ENCODE measurements at places on chromosomes 12 and 14.

- DNase-seq: no peak
Observed at GRCh38 chr12:30753751-30754382, 884 bp downstream of the CAPRIN2 start.

- no peak for DNase-seq
Observed at GRCh38 chr12:108447168-108447832, 67.8 kb upstream of the FICD start.

DNA sequence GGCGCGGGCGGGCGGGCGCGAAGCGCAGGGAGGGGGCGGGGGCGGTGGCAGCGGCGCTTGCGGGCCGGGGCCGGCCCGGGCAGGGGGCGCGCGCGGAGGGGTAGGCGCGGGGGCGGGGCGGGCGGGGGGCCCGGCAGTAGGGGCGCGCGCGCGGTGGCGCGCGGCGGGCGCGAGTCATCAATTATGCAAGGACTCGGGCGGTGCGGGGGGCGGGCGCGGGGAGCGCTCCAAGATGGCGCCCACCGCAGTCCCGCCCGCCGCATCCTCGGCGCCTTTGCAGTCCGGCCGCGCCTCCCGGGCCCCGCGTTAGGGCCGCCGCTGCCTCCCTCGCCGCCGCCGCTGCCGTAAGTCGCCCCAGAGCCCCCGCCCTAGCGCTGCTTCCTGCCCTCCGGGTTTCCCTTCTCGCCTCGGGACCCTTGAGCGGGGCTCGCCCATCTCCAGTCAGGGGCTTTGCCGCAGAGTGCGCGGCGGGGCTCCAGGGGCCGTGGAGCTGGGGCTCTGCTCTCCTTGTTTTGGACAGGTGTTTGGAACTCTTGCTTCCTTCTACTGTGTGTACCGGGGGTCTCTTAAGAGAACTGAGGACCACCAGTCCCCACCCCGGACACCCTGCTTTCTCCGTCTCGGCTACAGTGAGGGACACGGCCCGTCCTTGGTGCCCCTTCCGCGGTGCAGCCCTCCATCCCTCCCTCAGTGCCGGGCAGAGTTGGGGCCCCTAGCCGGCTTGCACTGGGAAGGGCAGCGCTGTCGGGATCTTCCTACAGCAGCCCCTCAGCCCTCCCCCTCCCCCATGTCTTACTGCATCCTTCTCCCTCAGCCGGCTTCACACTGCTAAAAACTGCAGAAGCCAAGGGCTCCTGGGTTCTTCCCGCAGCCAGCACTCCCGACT is at the start of gene SCN8A:
Gene SCN8A, plus strand, starts transcription at position 218 of the 886 bp plus-strand sequence. CDS start 71,585 bp downstream, outside the sequence.
- peak; percentile 40 for DNase-seq

- DNase-seq: no peak
Observed at GRCh38 chr14:63650256-63650952, 8.7 kb upstream of the WDR89 start.

- DNase-seq: no peak
Observed at GRCh38 chr14:21066882-21067502, 3.1 kb upstream of the ARHGEF40 start.

GRCh38 chr12:78584695-78585094 is 279.9 kb upstream of the SYT1 start:
- DNase-seq: no peak

GRCh38 chr14:35553808-35554207 is 19.8 kb downstream of the INSM2 start:
- DNase-seq: no peak

GRCh38 chr12:131486451-131487230 is 224.2 kb upstream of the SFSWAP start:
- no peak for DNase-seq

GRCh38 chr12:22409377-22410164 is 75.1 kb upstream of the ST8SIA1 start:
- DNase-seq: no peak

DNA sequence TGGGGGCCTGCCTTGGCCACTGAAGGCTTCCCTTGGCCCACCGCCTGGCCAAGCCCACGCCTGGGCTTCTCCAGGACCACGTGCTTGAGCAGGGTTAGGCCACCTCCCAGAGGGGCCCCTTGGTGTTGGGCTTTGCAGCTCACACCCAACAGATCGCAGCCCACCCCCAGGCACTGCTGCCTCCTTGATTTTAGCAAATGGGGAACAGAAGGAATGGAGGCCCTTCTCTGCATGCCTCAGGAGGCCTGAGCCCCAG is 23.3 kb downstream of the RAB35 start:
- no peak for DNase-seq

GRCh38 chr14:44963775-44964380 is 1.9 kb downstream of the TOGARAM1 start:
- no peak for DNase-seq

DNA sequence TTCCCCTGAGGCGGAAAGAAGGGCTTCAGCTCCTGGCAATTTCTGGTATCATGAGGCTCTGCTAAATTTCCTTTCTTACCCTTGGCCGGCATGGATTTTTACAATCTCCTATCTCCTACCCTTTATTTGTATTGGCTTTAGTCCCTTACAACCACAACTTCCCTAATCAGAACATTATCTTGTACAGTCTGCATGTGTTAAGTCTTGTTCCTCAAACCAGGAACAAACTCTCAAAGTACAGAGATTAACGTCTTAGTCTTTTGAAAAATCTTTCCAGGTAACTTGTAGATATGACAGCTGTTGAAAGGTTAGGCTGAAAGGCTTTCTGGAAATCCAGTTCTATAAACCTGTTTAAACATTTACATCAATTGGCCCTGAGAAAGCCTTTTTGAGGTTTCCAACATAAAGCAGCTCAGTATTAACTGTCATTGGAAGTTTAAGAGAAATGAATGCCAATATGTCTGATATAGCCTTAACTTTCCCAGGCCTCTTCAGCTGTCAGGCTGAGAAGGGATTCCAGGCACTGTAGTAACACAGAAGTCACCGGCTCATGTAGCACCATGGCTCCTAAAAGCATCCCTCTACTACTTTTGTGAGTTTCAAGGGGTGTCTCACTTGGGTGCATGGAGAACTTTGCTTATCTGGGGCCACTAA is 360.5 kb downstream of the FUT8 start:
- DNase-seq: no peak

- no peak for DNase-seq
Observed at GRCh38 chr12:120668868-120669840, 17.8 kb upstream of the MLEC start.

DNA sequence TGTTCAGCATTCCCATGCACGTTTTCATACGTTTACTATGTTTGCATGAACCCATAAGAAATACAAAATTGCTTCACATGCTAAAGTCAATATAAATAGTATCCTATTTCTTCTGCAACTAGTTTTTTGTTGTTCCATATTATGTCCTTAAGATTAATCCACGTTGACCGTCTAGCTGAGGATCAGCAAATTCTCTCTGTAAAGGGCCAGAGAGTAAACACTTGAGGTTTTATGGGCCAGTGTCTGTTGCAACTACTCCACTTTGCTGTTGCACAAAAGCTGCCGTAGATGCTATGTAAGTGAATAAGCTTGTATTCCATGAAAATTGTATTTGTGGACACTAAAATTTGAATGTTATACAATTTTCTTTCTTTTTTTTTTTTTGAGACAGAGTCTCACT is 21.1 kb upstream of the PITPNM2 start:
- no peak for DNase-seq

GRCh38 chr12:107826276-107826675 is 51.8 kb downstream of the ASCL4 start:
- DNase-seq: no peak

GRCh38 chr12:102522768-102523167 is 42.4 kb upstream of the IGF1 start:
- no peak for DNase-seq

DNA sequence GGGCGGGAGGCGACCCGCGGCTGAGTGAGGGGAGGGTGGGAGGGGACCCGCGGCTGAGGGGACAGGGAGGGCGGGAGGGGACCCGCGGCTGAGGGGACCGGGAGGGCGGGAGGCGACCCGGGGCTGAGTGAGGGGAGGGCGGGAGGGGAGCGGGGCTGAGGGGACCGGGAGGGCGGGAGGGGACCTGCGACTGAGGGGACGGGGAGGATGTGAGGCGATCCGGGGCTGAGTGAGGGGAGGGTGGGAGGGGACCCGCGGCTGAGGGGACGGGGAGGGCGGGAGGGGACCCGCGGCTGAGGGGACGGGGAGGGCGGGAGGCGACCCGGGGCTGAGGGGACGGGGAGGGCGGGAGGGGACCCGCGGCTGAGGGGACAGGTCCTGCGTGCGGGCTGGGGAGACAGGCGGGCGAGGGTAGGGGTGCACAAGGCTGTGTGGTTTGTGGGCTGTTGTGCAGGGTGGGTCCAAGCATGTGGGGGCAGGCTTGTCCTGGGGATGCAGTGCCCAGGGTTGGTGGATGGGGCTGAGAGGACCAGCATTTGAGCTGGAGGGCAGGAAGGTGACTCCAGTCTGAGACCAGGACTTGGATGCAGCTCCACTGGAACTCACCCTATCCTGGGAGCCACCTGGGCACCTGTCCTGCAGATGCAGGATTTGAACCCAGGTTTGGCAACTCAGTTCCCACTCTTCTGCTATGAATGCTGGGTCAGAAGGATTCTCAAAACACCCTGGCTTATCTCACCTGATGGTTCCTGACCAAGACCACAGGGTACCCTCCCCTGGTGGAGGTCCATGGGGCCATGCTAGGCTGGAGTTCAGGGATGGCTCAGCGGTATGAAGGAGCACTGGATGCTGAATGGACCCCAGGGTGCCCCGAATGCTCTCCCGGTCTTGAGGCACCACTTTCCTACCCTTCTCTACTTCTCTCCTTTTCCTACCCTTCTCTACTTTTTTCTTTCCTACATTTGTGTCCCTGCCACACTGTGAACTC is 9.4 kb downstream of the PLD4 start:
- DNase-seq: no peak

- no peak for DNase-seq
Observed at GRCh38 chr12:13740149-13740545, 241.3 kb downstream of the GRIN2B start.

GRCh38 chr12:19190292-19191031 is 60.9 kb downstream of the PLEKHA5 start:
- DNase-seq: no peak

DNA sequence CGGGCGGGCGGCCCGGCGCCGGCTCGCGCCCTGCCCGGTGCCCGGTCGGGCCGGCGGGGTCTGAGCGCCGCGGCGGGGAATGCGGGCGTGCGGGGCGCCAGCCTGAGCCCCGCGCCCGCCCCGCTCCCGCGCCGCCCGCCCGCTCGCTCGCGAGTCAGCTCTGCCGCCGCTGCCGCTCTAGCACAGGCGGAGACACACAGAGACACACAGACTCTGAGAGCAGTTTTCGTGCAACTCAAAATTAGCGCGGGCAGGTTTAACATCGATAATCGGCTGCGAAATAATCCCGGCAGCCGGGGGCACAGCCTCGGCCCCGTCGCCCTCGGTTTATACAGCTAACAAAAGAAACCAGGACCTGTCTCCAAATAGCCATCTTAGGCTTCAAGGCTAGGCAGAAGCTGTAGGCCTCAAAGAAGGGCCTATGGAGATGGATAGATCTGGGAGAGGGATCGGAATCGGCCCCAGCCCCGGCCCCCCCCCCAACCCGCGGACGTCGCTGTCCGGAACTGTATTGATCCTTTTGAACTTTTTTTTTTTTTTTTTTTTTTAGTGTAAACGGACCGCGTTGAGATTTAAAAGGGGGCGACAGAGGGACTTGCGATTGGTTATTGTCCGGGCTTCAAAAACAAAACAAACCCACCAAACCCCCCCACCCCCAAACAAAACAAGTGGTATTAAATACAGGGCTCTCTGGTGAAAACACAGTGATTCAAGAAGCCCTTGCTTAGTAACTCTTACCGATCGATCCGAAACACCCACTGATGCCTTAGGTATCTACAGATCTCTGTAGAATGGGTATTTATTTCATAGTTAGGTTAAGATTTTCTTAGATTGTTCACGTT is 1.1 kb downstream of the ARID2 start:
- DNase-seq: peak; percentile 20

DNA sequence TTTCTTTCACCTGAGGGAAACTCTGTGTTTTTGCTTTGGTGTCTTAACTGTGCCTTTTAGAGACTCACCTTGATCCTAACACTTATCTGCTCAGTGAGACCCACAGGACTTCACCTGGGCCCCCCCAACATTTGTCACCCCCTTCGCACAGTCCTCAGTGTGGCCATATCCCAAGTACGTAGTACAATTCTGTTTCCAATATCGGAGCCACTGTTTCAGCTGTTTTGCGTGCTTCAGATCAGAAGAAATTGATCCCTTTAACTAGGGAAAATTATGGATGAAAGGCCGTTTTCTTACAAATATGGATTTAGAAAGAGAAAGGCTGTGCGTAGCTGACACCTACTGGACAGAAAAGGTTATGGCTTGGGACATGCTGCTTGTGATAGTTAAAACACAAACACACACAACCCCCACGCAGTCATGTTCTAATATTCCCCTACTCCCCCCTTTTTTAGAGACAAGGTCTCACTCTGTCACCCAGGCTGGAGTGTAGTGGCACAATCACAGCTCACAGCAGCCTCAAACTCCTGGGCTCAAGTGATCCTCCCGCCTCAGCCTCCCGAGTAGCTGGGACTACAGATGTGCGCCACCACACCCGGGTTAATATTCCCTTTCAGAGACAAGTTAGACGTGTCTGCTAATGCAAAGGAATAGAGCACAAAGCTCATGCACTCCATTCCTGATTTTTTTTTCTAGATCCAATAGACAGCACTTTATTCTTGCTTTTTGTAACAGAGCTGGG is 3.6 kb upstream of the SLC7A8 start:
- no peak for DNase-seq

DNA sequence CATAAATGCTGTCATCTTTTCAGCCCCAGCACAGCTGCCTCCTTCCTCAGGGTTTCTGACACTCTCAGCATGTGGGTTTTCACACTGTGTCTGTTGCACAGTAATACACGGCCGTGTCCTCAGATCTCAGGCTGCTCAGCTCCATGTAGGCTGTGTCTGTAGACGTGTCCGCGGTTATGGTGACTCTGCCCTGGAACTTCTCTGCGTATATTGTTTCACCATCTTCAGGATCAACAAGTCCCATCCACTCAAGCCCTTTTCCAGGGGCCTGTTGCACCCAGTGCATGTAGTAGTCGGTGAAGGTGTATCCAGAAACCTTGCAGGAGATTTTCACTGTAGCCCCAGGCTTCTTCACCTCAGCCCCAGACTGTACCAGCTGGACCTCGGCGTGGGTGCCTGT is 1210.6 kb downstream of the TMEM121 start:
- DNase-seq: no peak

GRCh38 chr12:30134229-30134628 is 350.5 kb upstream of the TMTC1 start:
- no peak for DNase-seq

DNA sequence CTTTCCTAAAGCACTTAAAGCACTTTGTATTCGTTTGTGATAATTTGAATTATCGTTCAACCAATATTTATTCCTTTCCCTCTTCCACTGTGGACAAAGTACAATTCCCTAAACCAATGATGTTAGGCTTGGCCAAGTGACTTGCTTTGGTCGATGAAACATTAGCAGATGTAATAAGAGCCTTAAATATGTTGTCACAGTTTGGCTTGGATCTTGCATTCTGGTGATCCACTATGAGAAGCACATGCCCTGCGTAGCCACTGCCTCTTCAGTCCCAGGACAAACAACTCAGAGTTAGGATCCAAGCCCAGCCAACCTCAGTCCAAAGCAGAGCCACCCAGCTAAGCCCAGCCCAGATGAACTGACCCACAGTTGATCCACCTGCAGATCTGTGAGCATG is 8.4 kb upstream of the C12orf75 start:
- no peak for DNase-seq

- no peak for DNase-seq
Observed at GRCh38 chr12:82593143-82593542, 93.6 kb upstream of the TMTC2 start.

- no peak for DNase-seq
Observed at GRCh38 chr12:131613186-131613585, 97.7 kb upstream of the SFSWAP start.

Data from anterior cingulate cortex (tissue), 58 donors.